Cortex of kidney (tissue), 1 donor: ENCODE measurements at places on chromosomes 3 and 15.

GRCh38 chr15:84010246-84010645 lies 225.3 kb upstream of the GOLGA6L4 start:
- DNase-seq = no peak

DNA sequence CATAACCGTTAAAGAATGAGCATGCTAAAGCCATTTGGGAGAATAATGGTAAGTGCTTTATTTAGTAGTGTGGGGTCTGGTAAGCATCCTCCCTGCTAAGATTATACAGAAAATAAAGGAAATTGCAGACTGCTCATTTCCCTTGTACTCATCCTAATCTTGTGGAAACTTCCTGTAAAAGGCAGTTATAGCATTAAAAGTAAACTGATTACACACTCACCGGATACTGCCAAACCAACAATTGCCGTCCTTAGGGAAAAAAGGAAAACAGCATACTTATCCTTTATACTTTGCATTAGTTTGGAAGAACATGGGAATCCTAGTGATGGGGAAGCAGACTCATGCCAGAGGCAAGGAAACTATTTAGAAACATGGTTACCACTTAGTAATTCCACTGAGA lies 5.3 kb upstream of the SPRED1 start:
- no peak for DNase-seq

DNA sequence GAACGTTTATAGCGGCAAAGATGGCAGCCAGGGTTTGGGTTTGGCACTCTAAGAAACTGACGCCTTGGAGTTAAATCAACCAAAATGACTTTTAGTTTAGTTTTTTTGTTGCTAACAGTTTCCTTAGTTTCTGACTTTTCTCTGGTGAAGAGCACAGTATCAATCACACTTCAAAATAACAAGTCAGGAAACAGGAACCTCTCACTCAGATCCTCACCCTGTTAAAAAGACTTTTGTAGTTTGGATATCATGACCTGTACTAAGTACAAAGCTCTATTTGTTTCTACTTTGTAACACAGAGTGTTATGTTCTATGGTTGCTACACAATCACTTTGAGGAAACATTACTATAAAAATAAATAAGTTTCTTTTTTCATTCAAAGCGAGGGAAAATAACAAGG lies 51.1 kb downstream of the ATP10A start:
- DNase-seq = no peak

- DNase-seq = no peak
Measured at GRCh38 chr3:20316238-20316637, 130.2 kb upstream of the SGO1 start.

DNA sequence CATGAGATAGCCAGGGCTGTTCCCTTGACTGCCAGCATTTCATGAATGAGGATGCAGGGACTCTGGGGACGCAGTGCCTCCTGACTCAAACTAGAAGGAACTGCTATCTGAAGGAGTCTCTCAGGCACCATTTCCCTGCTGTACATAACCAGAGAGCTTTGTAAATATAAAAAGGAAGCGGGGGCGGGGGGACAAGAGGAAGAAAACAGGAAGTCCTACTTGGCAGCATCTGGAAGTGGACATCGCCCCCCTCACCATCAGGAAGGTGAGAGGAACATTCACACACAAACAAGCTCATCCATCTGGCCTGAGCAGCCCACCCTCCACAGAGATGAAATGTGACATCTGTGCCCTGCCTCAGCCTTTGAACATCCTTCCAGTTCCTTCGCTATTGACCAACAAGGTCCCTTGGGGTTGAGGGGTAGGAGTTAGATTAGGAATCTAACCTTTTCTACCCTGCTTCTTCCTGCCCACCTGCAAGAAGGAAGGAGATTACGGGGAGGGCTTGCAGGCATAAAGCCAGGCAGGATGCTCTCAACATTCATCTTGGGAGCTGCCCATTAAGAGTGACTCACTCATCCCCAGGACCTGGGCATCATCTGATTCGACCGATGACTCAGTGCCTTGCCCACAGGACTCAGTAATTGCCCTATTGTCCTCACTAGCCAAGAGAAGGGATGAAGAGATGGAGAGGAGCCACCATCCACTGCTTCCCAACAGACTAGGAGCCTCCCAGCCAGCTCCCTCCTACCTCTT lies 31.9 kb downstream of the SH3BP5 start:
- no peak for DNase-seq

DNA sequence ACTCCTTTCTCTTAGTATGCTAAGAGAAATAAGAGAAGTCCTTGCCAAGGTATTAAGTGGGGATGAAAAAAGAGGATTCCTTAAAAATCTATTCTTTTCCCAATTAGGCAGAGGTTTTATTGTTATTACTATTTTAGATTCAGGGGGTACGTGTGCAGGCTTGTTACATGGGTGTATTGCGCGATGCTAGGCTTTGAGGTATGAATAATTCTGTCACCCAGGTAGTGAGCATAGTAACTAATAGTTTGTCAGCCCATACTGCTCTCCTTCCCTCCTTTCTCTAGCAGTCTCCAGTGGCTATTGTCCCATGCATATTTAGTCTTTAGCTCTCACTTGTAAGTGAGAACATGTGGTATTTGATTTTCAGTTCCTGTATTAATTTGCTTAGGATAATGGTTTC lies 83.9 kb downstream of the LEKR1 start:
- no peak for DNase-seq

GRCh38 chr3:72082186-72082715 lies 297.3 kb upstream of the PROK2 start:
- no peak for DNase-seq

GRCh38 chr3:123635217-123635616 lies 50.4 kb upstream of the HACD2 start:
- DNase-seq = no peak

DNA sequence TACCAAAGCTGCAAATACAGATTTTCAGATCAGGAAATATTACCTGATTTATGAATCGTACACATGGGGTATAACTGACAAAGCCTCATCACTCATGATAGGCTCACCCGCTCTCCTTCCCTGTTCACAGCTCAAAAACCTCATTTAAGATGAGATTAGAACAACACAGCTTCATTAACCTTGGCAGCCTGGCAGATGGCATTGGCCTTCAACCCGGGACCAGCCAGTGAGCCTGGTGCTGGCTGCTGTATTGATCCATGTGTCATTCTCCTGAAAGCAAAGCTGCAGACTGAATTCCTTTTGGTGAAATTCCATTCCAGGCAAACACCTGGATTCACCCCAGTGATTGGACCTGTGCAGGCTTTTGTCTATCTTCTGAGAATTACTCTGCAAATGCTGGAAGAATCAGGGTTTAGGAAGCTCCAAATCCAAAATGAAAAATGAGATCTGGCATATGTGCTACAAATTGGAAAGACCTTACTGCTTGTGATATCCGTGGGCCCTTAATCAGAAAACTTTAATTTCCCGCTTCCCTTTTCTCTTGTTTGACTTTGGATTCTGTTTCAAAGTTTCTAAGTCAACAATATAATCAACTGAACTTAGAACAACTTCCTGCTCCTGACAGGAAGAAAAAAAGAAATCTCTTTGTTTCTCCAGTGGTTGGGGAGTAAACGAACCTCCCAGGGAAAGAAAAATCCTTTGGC lies 189.1 kb upstream of the KBTBD8 start:
- no peak for DNase-seq

DNA sequence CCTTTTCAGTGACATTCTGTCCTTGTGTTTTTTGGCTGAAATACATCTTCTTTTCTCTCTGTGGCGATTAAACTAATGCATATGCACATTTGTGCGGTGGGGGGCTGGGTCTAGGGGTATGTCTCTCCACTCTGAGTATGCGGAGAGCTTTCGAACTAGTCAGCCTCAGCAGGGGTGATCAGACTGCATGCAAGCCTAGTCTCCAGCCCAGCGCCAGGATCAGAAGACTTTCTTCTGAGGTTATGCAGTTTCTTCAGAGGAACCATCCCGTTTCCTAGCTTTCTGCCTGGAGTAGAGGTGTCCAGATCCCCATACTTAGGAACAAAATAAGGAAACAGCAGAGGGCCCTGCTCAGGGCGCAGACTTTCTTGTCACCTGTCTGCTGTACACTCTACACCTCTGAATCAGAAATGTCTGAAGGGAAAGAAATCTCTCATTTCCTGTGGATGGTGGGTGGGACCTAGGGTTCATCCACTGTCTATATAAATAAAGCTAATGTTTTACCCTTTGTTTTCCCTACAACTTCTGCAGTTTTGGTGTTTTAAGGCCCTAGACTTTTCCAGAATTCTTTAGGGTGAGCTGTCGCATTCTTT lies 230.4 kb downstream of the ABHD5 start:
- DNase-seq = no peak

DNA sequence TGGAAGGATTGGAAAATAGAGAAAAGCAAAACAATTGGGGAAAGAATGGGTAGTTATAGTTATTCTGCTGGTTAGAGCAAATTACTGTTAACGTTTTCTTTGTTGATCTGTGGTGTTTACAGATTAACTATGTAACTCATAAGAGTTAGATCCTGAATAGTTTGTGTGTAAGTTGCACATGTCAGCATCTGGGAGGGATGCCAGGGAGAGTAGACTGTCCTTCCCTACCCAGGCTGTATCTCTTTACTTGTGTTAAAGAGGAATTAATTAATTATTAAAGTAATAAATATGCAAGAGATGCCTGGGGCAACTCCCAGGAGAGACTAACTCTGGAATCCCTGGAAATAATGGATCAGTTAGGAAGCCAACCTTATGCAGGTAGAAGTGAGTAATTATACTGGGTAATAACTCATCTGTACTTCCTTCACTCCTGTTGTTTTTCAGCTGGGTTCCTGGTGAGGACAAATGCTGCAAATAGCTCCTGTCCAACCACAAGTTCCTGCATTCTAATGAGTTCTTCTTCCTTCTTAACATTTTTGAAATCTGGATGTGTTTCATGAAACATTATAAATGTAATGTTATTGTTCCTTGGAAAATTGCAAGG lies 18.9 kb downstream of the GHRL start:
- DNase-seq = no peak

GRCh38 chr15:66938114-66938830 lies 127.1 kb upstream of the SMAD3 start:
- no peak for DNase-seq

- no peak for DNase-seq
Measured at GRCh38 chr3:25854214-25854613, 64.3 kb downstream of the OXSM start.

DNA sequence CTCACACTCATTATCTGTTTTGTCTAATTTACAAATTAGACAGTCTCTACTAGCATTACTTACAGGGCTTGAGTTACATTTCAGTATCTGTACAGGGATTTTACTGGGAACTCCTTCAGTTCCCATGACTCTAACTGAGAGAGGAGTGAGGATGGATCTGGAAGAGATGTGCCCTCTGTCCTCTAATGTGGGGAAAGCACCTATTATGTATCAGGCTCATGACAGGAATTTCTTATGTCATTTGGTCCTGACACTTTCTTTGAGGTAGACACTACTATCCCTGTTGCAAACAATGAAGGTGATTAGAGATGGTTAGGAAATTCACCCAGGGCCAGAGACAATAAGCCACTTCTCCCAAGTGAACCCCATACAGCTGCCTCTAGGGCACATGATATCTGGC lies 10.9 kb upstream of the NCKIPSD start:
- DNase-seq = no peak

DNA sequence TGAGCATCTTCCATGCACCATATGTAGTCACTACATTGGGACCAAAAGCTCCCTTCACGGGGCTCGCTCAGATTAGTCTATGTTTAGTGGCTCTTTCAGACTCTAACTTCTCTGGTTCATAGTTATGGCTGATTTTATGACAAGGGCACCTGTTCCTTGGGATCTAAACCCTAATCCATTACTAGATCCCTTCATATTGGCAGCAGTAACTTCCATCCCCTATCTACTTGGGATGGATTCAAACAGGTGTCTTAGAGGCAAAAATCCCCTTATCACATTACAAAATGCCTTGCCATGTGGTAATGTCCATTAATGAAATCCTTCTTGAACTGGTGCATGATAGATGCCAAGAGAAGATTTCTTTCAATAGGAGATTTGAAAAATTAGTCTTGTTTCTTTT lies 96.7 kb upstream of the TP63 start:
- no peak for DNase-seq

DNA sequence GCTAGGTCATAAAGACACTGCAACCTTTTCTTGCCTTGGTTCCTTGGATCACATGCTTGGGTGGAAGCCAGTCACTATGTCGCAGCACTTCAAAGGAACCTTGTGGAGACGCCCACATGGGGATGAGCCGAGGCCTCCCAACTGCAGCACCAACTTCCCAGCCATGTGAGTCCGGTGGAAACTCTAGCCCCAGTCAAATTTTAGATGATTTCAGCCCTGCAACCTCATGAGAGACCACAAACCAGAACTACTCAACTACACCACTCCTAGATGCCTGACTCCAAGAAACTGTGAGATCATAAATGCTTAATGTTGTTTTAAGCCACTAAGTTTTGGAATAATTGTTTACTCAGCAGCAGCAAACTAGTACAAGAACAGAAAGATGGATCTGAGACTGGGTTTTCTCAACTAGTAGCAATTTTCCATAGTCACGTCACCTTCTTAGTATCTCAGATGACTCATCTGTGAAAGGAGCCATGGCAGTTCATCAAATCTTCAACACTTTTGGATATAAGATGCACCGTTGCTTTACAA lies 86.5 kb downstream of the MB21D2 start:
- DNase-seq = no peak

DNA sequence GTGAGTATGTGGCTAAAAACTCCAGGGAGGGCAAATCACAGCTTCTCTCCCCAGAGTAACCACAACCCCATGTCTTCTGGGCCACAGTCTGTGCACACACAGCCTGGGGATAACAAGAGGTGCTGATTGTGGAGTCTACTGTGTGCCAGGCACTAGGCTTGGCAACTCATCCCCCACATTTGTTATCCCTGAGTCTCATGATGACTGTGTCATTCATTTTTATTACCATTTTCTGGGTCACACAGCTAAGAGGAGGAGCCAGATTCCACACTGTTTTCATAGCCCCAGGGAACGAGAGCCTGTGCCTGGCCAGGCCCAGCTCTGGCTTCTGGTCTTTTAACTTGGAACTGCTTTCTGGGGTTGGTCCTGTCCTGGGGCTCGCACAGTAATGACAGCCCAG lies 34.5 kb downstream of the ESYT3 start:
- DNase-seq = no peak

- DNase-seq = no peak
Measured at GRCh38 chr15:48536681-48537091, 108.8 kb downstream of the FBN1 start.

GRCh38 chr15:72800833-72801481 lies 17.4 kb upstream of the ADPGK start:
- no peak for DNase-seq

GRCh38 chr15:38351466-38351865 lies 98.8 kb downstream of the SPRED1 start:
- DNase-seq = no peak

DNA sequence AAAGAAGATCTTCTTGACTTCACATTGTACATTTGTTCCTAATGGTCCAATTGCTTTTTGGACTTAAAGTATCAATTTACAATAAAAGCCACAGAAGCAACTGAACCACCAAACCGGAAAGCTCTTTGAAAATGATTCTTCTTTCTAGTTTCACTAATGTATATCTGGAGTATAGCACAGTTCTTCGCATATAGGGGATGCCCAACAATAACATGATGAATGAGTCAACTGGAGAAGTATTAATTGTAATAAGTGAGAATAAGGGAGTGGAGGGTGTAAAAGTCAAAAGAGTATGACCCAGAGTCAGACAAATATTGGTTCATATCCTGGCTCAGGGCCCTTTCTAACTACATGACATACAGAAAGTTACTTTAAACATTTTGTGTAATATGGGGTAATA lies 425.2 kb downstream of the ZBTB20 start:
- DNase-seq = no peak

GRCh38 chr3:197149-197827 lies 725 bp downstream of the CHL1 start:
- DNase-seq = no peak
